ENCODE measurements at places on chromosomes 3 and 15.

DNA sequence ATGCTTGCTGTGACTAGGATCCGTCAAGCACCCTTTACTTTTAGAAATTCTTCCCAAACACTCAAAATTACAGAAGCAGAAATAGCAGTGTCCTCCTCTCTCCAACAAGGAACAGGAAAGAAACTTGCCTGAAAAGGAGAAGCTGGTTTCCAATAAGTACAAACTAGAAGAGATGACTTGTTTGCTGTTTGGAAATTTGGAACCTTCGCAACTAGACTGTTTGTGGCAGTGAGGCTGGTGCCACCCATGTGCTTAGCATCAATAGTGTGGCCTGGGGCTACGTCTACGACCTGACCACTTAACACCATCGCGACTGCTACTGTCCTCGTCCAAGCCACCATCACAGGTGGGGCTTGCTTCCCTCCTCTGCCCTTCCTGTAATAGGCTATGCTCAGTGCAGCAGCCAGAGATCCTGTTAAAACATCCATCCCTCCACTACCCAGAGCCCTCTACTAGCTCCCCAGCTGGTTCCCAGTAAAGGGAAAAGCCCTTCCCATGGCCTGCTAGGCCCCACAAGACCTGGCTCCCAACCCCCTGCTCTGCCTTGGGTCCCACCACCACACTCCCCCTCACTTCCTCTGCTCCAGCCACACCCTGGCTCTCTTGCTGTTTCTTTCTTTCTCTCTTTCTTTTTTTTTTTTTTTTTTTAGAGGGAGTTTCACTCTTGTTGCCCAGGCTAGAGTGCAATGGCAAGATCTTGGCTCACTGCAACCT is 52.6 kb upstream of the CCR2 start:
- DNase-seq: no peak

DNA sequence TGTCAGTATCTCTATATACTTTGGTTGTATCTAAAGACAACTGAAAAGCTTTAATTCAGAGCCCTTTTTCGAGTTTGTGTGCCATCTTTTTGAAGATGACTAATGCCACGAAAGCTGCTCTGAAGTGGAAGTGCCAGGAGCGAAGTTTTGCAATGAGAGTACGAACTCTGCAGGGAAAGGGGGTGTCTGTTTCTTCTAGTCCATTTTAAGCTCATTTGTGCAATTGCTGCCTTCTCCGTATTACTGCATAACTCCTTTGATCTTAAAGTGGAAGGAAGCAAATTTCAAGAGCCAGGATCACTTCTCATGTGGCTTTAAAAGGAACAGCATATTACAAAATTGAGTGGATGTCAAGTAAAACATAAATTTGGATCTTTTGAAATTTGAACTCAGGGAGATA is 245.3 kb downstream of the FEZF2 start:
- no peak for DNase-seq

DNA sequence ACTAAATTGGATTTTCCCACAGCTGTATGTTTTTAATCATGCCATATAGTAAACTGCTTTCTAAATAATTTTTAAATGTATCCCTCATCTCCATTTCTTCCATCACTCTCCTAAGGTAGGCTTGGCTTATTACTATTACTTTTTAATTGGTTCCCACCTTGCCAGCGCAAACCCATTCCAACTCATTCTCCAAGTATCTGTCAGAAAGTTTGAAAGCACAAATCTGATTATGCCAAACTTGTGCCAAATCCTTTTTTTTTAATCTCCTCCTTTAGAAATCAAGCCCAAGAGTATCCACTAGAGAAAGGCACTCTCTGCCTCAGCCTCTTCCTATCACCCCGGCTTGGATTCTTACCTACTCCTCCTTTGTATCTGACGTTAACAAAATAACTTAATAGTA is 784.5 kb downstream of the TBL1XR1 start:
- DNase-seq: no peak

DNA sequence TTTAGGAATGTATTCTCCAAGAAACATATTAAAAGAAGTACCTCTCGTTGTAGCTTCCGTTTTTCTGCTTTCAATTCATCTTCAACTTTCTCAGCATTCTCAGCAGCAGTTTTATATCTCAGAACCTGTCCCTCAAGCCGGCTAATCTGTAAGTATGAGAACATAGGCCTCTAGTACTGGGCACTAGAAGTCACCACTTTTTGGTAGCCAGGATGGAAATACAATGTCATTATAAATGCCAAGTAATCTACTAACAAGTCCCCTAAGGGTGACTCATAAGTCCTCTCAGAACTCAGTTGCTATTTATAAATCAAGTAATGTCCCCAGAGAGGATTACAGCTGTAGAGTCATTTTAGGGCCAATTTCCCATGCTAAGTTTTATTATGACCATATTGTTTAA is 61.1 kb downstream of the MLH1 start:
- DNase-seq: no peak

DNA sequence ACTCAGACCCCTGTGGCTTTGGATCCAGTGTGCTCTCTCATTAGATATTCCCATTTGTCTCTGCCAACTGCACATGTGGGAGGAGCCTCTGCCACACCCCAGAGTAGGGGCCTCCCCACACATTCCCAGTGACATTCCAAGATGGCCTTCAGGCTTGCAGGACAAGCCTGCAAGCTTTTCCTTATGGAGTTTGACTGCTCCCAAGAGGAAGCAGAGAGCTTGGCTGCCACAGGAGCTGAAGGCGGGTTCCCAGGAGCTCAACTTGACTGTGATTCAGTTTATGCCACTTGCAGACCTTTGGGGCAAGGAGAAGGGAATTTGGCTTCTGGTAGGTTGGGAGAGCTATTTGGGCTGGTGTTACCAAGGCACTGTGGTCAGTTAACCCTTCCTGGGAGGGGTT is 22.5 kb upstream of the EPHB1 start:
- DNase-seq: no peak

- no peak for DNase-seq
Observed at GRCh38 chr3:54094926-54095325, 27.4 kb upstream of the CACNA2D3 start.

GRCh38 chr3:42517117-42517516 is 14.7 kb downstream of the VIPR1 start:
- no peak for DNase-seq

- DNase-seq: no peak
Observed at GRCh38 chr15:29162411-29162810, 107.2 kb downstream of the NSMCE3 start.

DNA sequence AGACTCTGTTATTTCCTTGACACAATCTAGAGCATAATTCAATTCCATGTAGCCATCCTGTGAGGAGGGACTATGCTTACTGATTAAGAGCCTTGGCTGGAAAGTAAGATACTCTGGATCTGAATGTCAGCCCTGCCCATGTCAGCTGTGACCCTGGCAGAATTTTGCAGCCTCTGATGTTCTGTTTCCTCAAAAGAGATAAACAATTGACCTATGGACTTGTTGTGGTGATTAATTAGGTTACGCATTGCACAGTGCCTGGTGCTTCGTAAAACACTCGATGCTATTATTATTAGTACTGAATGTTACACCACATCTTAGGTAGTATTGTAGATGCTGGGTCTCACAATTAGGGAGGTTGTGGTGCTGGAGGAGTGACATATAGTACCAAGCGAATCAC is 161.3 kb upstream of the MEIS2 start:
- DNase-seq: no peak

- DNase-seq: no peak
Observed at GRCh38 chr3:189304465-189305351, 132.9 kb downstream of the TPRG1 start.

DNA sequence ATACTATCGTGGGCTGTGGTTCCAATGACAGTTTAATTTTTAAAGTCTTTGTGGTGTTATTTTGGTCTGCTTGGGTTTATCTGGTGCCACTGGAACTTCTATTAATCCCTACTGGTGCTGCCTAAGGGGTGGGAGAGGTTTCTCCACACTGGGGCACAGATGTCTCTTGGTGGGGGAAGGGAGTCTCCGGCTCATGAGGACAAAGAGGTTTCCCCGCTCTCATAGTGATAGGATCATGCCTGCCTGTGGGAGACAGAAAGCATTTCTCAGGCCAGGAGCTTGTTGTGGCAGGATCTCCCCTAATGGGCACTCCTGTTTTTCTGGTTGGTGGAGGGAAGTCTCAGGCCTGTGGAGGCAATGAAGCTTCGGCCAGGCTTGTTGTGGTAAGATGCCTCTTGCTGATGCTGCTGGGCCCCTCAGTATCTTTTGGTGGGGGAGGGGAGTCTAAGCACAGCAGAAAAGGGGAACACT is 84.3 kb upstream of the THRB start:
- DNase-seq: no peak

- no peak for DNase-seq
Observed at GRCh38 chr15:85562824-85563223, 182.4 kb downstream of the AKAP13 start.

DNA sequence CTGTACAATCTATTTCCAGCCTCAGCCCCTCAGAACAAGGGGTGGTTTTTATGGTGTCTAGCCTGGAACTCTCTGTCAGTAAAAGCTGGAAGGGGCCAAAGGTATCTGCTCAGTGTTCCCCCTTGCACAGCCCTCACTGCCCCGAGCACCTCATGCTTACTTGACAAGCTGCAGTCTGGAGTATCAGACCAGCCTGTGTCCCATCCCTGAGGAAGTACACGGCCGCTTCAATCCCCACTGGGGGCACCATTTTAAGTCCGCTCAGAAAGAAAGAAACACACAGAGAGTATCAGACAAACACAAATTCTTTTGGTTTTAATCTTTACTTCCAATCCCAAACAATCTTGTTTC is 32.4 kb downstream of the UMPS start:
- DNase-seq: no peak

DNA sequence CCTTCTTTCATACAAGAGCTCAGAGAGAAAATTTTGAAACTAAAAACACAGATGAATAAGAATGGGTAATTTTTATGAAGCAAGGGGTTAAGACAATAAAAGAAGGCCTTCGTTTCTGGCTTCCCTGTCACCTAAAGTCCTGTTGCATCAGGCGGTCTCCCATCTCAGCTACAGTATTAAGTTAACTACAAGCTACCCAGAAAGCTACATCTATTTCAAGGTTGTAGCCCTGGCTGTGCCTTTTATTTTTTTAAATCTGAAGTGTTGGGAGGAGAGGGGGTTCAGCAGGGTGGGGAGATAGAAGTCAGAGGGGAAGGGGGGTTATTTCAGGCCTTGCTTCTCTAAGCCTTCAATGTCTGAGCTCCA is 183.3 kb downstream of the TPRG1 start:
- DNase-seq: no peak

DNA sequence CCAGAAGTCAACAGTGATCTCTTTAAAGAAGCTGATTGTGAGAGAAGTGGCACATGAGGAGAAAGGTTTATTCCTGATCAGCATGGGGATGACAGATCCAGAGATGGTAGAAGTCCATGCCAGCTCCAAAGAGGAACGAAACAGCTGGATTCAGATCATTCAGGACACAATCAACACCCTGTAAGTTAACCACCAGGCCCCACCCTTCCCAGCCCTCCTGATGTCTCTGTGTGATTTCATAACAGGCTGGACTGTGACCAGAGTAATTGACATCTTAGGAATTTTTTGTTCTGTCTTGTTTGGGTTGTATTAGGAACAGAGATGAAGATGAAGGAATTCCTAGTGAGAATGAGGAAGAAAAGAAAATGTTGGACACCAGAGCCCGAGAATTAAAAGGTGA is 67.7 kb downstream of the KLHL25 start:
- DNase-seq: no peak

- DNase-seq: peak; percentile 25
Observed at GRCh38 chr3:192188218-192188835, 539.0 kb downstream of the FGF12 start.

DNA sequence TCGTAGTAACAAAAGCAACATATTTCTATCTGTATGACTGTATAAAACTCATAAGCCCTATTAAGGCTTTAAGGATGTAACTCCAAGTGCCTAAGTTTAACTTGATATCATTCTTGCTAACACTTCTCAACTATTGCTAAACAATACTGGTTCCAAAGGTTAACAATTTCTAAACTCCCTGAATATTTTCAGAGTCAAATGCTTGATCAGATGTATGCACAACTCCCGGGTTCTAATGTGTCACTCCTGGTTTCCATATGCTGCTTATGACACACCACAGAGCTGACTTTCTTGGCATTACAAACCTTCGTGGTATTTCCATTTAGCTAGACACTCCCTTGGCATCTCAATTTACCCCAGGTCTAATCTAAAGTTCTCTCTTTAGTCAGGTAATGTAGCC is 26.3 kb downstream of the DZIP1L start:
- DNase-seq: no peak
